ENCODE measurements at places on chromosomes 3 and 15.

- no peak for DNase-seq
Measured at GRCh38 chr3:58394339-58394738, 39.3 kb downstream of the PDHB start.

- DNase-seq = peak; percentile 11
Measured at GRCh38 chr3:40019376-40019775, 210.0 kb downstream of the MYRIP start.

DNA sequence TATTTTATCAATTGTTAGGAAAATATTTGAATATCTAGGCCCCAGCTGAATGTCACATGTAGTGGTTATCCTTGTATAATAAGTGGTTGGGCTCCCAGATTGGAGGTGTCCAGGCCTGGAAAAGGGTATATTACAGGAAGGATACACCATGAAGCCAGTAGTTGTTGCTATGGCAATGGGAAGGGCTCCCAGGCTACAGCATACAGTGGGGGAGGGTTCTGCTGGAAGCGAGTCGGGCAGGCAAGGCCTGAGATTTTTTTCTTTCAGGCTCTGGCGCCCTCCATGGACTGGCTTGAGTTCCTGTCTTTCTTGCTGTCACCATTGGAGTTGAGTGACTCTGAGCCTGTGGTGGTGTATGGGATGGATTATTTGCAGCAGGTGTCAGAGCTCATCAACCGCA lies 8.9 kb downstream of the ECE2 start:
- DNase-seq = no peak

DNA sequence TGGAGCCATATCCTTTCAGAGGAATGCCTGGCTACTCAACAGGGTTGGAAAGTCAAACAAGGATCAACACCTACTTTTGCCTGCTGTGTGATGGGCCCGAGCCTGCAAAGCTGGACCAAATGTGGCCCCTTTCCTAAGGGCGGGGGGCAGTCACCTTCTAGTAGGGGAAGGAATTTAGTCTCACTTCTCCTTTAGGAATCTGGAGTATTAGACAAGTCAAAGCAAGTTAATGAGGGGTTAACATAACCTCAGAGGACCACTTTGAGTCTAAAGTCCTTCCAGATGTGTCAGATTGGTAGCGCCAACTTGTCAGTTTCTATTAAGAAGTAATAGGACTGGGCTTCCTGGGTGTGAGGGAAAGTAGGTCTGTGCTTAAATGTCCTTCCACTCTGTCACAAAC lies 6.8 kb downstream of the EXOSC7 start:
- DNase-seq = no peak

- DNase-seq = no peak
Measured at GRCh38 chr15:89406218-89406939, 71.8 kb upstream of the POLG start.

GRCh38 chr3:126510308-126510910 lies 7.2 kb downstream of the UROC1 start:
- no peak for DNase-seq

All from left renal pelvis (tissue), 4 donors.